ENCODE measurements at places on chromosomes 11 and 22.
A peak's percentile ranks its signal among the peaks of the same experiment; 100 is the strongest.

- no peak for DNase-seq
Measured at GRCh38 chr11:1292018-1292643, 17.3 kb downstream of the TOLLIP start.

DNA sequence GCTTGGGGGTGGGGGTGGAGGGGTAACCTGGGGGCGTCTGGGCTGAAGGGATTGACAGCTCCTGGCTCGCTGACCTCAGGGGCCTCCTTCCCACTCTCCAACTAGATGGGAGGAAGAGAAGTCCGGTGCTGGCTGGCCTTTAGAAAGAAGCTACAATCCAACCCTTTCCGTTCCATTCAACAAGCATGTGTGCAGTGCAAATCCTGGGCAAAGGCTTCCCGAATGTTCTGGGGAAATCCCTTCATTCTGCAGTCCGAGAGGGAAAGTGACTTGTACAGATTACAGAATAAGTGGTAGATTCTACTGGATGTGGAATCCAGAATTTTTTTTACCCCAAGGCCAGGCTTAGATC, 149.9 kb downstream of the FEZ1 start:
- no peak for DNase-seq

DNA sequence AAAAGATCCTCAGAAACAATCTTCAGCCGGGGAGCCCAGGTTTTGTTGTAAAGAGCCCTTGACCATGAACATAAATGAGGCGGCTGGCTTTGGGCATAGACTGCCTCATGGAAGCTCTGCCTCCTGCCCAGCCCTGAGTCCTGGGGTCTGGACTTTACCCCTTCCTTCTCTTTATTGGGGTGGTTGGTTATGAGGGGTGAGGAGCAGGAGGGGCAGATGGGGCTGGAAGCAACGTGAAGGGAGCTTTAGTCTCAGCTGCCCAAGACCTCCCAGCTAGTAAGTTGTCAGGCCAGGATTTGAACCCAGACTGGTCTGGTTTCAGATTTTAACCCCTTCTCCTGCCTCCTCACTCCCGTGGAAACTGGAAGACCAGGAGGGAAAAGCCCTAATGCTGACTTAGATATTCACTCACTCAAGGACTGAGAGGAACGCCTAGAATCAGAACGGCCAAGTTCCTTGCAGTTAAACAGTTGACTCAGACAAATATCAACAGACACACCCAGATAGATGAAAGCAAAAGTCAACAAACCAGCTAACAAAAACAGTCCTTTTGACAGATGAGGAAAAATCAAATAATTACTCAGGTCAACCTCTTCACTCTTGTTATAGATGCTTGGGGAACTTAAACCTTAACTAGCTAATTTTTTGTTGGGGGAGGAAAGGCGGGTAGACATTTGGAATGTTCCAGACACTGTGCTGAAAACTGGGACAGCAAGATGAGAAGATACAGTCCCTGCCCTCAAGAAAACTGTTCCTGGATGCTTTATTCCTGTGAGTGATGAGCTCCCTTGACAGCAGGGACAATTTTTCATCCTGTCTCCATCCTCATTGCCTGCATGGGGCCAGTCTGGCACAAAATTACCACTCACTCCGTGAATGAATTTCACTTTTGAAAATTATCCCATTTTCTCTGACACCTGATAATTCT, 20.8 kb upstream of the ARRB1 start:
- DNase-seq: peak; percentile 15

DNA sequence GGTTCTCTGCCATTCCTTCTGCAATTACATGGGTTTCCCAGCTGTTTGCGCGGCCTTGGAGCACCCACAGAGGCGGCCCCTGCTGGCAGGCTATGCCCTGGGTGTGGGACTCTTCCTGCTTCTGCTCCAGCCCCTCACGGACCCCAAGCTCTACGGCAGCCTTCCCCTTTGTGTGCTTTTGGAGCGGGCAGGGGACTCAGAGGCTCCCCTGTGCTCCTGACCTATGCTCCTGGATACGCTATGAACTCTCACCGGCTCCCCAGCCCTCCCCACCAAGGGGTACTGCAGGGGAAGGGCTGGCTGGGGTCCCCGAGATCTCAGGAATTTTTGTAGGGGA, 2.6 kb downstream of the RCE1 start:
- no peak for DNase-seq

DNA sequence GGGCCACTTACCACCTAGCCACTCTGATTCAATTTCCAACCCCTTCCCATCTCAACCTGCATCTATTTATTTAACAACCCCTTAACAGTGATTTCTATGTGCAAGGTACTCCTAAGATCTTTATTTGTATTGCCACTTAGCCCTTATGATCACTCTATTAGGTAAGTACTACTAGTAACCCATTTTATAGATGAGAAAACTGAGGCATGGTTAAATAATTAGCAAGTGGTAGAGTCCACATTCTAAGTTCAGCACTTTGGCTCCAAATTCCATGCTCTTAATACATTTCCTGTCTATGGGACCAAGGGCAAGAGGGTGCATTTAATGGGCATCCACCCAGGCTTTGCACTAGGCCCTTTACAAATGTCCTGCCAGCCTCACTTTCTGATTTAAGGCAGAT, 38.1 kb upstream of the CSNK2A3 start:
- no peak for DNase-seq
